ENCODE measurements at places on chromosomes 4 and X.

DNA sequence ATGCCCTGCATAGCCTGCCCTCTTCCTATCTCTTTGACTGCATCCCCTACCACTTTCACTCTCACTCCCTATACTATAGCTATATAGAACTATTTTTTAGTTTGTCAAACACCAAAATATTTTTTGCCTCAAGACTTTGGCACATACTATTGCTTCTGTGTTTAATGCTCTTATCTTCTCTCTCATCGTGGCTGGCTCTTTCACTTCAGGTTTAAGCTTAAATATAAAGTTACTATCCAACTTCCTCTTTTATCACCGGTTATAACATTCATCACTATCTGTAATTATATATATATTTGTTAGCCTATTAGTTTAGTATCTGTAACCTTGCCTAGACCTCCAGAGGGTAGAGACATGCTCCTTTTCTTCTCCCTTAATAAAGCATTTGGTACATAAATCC is 11.5 kb upstream of the HMGB2 start:
- no peak for DNase-seq

DNA sequence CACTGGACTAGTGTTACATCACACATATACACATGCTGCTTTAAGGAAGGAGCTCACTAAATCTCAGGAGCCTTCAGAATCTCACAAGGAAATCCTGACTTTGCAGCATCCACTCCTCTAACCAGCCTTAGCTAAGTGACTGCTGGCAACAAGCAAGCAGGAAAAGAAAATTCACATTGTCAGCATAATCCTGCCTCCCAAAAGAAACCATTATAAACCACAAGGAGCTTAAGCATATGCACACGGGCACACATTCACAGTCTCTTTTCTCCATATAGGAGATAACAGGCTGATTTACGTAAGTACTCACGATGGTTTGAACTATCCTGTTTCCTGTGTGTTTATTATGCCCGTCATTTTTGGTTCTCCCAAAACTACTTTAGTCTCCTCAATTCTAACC is 136.3 kb downstream of the TMEM144 start:
- DNase-seq = no peak

- no peak for DNase-seq
Measured at GRCh38 chr4:127124919-127125318, 507.8 kb upstream of the INTU start.

DNA sequence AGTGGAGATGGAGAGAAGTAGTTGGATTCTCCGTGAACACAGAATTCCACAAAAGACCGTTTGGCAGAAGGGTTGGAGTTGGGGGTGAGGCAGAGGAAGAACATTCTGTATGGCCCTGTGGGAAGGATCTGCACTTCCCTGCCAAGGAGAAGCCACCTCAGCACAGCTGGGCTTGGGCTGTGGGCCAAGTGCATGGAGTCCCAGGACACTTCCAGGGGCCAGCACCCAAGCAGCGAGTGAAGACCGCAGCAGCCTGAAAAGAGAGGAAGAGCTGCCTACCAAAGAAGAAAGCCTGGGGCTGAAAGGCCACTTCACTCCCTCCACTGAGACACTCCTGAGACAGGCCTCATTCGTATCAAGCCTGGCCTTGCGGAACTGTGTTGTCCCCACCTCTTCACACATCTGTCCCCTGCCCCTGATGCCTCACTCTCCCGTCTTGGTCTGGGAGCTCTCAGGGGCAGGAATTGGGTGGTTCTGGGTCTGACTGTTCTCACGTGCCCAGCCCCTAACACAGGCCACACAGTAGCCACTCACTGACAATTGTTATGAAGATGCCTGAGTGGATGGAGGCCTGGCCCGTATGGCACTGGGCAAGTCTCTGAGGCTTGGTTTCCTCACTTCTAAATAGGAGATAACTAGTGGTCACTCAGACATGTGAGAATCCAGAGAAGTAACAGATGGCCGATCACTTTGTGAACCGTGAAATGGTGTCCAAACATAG is 3.3 kb upstream of the AWAT2 start:
- DNase-seq = no peak

DNA sequence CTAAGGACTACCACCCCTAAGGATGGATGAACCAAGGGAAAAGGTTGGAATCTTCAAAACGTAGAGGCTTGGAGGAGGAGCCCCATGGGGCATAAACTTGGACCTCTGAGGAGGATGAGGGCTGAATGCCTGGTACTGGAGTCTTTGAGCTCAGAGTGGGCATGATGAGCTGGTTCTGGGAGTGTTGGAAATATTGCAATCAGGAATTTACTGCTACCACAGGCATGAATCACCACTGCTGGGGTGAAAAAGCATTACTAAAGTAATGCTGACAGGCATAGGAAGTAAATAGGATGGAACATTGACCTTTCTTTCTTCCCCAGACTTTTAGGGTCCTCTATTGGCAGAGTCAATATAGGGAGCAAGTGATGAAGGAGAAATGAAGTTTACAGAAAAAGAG is 105.8 kb upstream of the RPS6KA3 start:
- DNase-seq = no peak

DNA sequence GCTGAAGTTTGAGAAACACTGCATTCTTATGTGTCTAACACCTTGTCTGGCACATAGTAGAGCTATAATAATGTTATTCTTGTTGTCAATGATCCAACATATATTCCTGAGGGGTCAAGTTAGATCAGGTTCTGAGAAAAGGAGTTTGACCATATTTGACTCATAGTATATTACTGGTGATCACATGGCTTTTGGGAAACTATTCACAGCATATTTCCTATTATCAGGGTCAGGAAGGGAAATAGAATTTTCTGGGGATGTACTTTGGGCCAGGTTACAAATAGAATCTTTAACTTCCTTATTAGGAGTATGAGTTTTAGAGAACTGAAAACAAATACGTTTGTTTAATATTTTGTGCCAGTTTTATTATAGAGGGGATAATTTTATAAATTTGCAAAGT is 11.6 kb downstream of the IL15 start:
- DNase-seq = no peak

DNA sequence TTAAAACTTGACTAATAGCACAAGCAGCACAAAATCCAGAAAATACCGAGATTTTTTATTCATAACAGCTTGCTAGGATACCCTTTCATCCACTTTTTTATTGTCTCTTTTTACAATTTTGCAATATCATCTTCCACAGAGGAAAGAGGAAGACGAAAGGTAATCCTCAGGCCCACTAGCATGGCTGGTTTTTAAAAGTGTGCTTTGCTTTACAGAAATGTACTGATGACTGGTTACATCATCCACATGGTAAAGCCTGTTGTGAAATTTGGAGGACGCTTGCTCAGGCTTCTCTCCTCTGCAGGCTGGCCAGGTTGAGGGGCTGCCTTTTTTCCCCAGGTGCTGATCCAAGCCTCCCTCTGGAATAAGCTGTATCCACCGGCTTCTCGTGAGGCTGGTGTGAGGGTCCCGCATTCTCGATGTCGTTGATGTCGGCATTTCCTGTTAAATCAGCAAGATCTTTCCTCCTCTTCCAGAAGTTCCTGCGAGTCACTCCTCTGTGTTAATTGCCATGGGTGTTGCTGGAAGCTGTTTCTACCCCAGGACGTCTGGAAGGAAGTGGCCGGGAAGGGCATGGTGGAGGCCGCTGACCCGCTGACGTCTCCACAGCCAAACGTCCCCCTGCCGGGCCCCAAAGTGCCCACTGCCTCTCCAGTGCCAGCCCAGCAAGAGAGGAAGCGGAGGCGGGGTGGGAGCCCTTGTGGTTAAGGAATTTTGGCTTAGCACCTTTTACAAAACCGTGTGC is 5.8 kb upstream of the DGKQ start:
- DNase-seq = no peak
